ENCODE measurements at places on chromosomes 13 and 19. TPM values are rescaled to one million over a fixed set of nuclear protein-coding genes. Genes with fewer than 3 reads are reported as not detected.

The S1PR5 gene
- polyA plus RNA-seq, result 0.57 TPM

The HCN2 gene
- 0.32 TPM for polyA plus RNA-seq

GRCh38 chr13:52644108-52644507, 1.9 kb downstream of the HNRNPA1L2 start:
- DNase-seq, result no peak

GRCh38 chr19:8528500-8528899, 14.5 kb upstream of the ZNF414 start:
- no peak for DNase-seq

DNA sequence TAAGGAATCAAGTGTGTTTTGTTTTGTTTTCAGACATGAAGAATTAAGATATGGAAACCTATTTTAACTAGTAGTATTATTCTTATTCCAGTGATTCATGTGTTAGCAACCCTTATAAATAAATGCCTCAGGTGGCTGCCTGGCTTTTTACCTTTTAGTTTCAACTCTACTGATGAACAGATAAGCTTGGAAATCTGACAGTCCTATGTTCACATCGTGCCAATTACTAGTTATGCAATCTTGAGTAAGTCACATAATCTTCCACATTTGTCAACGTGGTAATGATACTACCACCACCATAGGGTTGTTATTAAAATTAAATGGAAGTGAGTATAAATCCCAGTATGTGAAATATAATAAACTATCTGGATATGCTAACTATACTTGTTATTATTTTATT, 64.3 kb downstream of the TBC1D4 start:
- no peak for DNase-seq

DNA sequence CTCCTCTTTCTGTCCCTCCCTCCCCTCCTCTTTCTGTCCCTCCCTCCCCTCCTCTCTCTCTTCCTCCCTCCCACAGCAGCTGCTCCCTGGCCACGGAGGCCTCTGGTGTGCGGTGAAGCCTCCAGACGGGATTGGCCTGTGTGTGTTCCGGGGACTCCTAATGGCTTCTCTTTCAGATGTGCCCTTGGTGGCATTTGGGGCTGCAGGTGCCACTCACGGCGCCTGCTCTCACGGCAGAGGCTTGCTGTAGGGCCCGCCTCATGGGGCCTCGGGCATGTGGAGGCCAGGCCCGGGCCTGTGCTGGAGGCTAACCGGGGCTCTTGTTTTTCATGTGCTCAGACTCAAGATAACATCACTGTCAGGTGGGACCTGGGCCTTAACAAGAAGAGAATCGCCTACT, 20.9 kb downstream of the UPF1 start:
- DNase-seq, result no peak

- no peak for DNase-seq
Measured at GRCh38 chr13:30400376-30400775, 21.9 kb upstream of the UBE2L5 start.

DNA sequence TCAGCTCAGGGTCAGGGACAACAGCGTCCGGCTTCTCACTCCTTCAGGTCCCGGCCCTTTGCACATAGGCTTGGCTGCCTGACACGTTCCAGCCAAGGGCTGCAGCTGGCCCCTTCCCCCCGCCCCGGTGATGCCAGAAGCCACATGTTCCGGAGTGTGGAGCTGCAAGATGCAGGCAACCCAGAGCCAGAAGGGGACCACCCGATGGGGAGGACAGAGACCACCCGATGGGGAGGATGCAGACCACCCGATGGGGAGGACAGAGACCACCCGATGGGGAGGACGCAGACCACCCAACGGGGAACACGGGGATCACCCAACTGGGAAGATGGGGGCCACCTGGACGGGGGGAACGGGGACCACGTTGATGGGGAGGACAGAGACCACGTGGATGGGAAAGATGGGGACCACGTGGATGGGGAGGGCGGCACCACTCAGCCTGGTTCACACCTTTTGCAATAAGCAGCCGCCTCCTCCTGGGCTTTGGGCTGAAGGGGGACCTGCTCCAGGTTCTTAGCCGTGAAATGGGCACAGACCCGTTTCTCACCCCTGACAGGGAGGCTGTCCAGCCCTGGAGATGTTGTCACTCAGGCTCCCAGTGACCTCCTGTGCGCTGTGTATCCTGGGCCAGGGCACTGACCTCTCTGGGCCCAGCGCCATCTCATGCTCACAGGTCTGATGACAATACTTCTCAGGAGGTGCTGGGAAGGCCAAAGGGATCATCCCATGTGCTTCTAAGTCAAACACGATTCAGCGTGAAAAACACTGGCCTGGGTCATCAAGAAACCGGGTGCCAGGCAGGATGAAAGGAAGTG, 34.5 kb downstream of the C13orf46 start:
- no peak for DNase-seq

GRCh38 chr19:32318884-32319520, 26.4 kb upstream of the ZNF507 start:
- DNase-seq, result no peak

- DNase-seq, result no peak
Measured at GRCh38 chr19:3585301-3586126, at the start of gene GIPC3. Gene GIPC3, plus strand, starts transcription at chr19:3585478. Its CDS starts 120 bp downstream, at chr19:3585598.

DNA sequence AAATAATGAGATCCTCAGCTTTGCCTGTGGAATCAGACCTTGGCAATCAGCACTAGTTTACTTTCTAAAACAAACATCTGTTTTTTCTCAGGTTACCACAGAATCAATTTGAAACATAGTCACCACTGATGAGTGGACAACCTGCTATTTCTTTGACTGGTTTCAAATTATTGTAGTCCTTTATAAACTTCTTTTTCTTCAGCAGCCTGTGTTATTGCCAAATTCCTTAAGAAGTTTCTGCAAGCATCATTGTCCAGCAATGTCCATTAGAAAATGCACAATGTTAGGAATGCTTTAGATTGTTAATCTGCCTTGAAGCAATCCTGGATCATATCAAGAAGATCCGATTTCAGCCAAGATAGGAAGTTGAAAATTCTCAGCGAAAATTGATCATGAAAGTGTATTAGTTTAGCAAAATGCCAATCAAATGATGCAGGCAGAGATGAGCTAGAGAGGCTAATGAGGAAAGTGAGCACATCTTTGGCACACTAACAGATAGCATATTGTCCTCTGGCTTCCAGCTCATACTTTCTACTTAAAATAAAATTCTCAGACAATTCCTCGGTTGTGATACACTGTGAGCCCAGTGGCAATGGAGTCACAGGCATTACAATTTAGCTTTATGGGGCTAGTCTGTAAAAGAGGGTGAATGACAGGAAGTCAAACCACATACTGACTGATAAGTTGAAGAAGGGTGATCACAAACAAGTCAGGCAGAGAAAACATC, 270.6 kb downstream of the SLITRK6 start:
- no peak for DNase-seq

- no peak for DNase-seq
Measured at GRCh38 chr13:35961461-35962220, 169.5 kb downstream of the DCLK1 start.

The SSC5D gene
- polyA plus RNA-seq, result 1.1 TPM

DNA sequence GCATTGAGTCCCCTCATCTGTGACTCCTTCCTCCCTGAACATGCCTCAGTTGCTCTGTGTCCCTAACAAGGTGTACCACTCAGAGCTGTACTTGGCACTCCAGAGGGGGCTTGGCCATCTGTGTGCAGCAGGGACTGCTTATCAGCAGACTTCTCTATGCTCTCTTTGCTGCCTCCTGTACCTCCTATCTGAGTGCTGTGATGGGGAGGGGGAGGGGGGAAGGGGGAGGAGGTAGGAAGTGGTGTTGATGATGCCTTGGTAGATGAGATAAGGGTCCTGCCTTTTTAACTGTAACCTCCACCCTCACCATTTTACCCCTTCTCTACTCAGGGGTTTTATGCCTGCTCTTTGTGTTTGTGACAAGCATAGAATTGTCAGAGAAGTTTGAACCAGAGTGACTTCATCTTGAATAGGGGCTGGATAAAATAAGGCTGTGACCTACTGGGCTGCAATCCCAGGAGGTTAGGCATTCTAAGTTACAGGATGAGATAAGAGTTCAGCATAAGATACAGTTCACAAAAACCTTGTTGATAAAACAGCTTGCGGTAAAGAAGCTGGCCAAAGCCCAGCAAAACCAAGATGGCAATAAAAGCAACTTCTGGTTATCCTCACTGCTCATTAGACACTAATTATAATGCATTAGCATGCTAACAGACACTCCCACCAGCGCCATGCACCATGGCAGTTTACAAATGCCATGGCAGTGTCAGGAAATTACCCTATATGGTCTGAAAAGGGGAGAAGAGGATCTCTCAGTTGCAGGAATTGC, 13.2 kb downstream of the PCDH8 start:
- no peak for DNase-seq

GRCh38 chr19:1494115-1494815, 3.3 kb downstream of the REEP6 start:
- no peak for DNase-seq
